ENCODE measurements at places on chromosomes 13 and 19.

- DNase-seq = no peak
Measured at GRCh38 chr19:31342926-31343325, 6.3 kb downstream of the TSHZ3 start.

GRCh38 chr19:35894342-35894741 is 6.0 kb downstream of the NFKBID start:
- no peak for DNase-seq

- DNase-seq = no peak
Measured at GRCh38 chr13:22126433-22127021, 455.7 kb downstream of the FGF9 start.

GRCh38 chr13:79621902-79622301 is 140.9 kb downstream of the NDFIP2 start:
- no peak for DNase-seq

DNA sequence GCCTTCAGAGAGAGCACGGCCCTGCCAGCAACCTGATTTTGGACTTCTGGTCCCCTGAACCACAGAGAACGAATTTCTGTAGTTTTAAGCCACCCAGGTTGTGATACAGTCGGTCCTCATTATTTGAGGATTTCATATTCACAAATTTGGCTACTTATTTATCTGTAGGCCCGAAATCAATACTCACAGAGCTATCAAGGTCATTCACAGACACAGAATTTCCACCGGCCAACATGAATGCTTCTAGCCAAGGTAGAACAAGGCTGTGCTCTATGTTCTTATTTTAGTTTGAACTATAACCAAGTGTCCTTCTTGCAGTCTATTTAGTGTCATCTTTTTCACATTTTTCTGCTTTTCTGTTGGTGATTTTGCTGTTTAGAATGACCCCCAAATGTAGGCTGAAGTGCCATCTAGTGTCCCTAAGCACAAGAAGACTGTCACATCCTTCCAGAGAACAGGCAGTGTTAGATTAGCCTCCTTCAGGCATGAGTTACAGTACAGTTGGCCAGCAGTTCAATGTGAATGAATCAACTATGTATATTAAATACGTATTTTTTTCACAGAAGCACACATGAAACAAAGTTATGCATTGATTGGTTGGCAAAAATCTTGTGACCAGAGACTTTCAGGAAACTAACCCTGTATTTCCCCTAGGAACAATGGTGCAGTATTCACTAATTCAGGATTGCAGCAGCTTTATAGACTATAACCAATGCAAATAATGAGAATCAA is 63.5 kb downstream of the C13orf42 start:
- DNase-seq = no peak
